ENCODE measurements at places on chromosomes 3 and 15. TPM values are rescaled to one million over a fixed set of nuclear protein-coding genes. Genes with fewer than 3 reads are reported as not detected.

DNA sequence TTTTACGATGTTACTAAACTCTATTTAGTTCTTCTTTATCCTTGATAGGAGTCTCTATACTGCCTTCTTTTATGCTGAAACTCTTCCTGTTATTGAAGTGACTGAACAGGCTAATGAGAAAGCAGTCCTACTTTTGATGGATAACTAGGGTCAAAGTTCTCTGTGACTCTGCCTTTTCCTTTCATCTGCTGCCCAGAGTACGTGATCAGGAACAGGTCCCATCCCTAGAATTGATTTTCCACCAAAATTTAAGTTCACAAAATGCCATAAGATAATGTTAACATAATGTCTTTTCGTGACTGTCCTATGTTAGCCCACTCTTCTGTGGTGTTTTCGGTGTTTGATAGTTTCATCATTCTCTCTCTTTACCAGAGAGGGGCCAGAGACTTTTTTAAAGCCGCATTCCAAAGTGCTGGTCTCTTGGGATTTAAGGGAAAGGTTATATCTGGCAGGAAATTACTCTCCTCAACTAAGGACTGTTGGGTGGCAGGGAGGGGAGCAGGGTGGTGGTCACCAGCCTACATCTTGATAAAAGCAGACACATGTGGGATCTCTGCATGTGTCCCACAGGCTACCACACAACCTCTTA is 50.3 kb upstream of the PLXND1 start:
- DNase-seq: no peak

GRCh38 chr15:83694536-83694935 is 40.6 kb downstream of the ADAMTSL3 start:
- no peak for DNase-seq

GRCh38 chr15:32721596-32721995 is 3.8 kb downstream of the GREM1 start:
- no peak for DNase-seq

DNA sequence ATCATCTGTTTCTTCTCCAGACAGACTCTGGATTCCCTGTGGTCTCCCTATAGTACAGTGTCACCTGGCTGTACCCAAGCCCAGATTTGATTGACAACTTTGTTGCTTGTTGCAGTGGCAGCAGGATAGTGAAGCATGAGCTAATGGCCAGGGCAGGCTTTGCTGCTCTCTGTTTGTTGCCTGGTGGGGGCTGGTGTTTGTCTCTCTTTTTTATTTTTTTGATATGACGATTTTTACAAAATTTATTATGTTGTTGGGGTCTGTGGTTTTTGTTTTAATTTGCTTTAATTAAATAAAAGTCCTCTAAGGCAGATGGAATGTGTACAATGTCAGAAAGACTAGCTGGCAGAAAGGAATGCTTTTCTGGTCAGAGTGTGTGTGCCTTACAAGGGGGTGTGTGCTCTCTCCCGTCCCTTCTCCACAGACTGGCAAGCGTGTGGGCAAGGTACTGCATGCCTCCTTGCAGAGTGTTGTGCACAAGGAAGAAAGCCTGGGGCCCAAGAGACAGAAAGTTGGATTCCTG is 15.2 kb upstream of the CLEC3B start:
- no peak for DNase-seq

DNA sequence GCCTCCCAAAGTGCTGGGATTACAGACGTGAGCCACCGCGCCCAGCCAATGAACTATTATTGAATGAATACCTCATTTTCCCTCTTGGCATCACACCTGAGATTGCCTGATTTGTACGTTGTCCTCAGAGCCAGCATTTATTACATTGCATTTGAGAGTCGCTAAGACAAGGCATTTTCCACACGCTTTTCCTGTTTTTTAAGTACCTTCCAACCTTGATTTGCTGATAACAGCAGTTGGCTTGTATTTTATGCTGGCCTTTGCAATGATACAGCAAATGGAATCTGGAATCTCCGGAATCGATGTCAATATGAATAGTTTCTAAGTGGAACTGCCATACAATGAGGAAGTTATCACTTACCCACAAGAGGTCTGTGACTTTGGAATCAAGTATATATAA is 15.7 kb upstream of the CNBP start:
- DNase-seq: no peak

DNA sequence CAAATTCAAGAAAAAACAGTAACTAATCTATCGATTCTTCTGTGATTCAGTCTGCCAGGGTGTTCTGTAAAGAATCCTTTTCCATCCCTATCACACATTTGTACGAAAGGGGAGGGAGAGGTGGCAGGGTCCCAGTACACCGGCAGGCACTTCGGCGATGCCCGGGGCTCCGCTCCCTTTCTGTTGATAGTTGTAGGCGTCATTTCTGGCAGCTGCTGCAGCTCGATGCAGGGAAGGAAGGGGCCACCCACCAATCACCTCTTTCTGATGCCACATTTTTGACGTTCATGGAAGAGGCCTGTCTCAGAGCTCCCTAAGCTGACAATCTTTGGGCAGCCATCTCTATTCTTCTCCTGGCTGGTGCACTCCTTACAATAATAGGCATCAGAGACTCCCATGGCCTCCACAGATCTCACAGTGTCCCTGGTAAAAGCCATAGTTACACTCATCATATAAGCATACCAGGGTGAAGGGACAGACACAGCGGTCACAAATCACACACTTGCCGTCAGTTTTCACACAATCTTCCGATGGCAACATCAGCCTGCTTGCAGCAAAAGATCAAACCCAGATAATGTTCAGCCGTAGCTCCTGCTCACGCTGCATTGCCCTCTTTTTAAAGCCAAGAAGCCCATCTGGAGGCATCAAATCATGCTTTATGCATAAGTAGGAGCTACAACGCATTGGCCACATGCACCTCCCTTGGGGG is 60.8 kb upstream of the ZBTB38 start:
- DNase-seq: no peak

- DNase-seq: no peak
Measured at GRCh38 chr3:122782804-122783203, 10.8 kb downstream of the HSPBAP1 start.

GRCh38 chr15:69725275-69725674 is 272.7 kb downstream of the RPLP1 start:
- no peak for DNase-seq

- no peak for DNase-seq
Measured at GRCh38 chr3:111803123-111803593, 55.9 kb upstream of the PHLDB2 start.

GRCh38 chr3:134797057-134797740 is 2.1 kb downstream of the EPHB1 start:
- no peak for DNase-seq

DNA sequence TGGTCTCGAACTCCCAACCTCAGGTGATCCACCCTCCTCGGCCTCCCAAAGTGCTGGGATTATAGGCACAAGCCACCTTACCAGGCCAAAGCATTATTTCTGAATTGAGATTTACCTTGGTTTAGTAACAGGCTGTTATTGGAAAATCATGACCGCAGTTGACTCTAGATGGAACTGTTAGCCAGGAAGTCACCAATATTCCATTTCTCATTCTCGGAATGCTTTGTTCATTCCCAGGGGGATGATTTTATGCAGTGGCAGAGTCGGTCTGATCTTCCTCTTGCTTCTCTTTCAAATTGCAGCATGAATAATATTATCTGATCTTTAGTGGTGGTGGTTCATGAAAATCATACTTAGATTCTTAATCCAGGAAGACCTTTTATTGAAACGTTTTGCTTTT is 195.5 kb upstream of the MBNL1 start:
- peak; percentile 40 for DNase-seq

DNA sequence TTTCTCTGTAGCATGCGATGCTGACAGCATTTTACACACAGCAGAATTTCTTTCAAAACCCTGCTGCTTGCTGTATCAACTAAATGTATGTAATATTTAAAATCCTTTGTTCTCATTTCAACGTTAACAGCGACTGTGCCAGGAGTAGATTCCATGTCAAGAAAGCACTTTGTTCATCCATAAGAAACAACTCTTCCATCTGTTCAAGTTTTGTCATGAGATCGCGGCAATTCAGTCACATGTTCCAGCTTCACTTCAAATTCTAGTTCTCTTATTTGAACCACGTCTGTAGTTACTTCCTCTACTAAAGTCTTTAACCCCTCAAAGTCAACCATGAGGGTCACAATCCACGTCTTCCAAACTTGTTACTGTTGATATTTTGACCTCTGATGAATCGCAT is 50.6 kb downstream of the SMARCC1 start:
- DNase-seq: peak; percentile 57

DNA sequence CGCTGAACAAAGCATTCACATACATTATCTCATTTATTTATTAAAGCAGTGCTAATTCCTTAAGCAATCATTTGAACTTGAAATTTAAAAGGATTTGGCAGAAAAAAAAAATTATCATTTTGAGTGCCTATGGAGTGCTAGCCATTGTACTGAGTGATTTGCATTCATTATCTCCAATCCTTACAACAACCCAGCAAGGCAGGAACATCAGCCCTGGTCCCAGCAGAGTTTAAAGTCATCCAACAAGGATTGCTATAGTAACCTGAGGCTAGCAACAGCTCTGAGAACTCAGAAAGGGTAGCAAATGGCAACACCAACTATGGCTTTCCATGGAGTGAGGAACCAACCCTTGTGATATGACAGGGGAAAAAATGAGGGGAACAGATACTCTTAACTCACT is 237.6 kb upstream of the SETMAR start:
- DNase-seq: no peak

GRCh38 chr15:28128031-28128430 is 28.9 kb upstream of the OCA2 start:
- DNase-seq: peak; percentile 34

DNA sequence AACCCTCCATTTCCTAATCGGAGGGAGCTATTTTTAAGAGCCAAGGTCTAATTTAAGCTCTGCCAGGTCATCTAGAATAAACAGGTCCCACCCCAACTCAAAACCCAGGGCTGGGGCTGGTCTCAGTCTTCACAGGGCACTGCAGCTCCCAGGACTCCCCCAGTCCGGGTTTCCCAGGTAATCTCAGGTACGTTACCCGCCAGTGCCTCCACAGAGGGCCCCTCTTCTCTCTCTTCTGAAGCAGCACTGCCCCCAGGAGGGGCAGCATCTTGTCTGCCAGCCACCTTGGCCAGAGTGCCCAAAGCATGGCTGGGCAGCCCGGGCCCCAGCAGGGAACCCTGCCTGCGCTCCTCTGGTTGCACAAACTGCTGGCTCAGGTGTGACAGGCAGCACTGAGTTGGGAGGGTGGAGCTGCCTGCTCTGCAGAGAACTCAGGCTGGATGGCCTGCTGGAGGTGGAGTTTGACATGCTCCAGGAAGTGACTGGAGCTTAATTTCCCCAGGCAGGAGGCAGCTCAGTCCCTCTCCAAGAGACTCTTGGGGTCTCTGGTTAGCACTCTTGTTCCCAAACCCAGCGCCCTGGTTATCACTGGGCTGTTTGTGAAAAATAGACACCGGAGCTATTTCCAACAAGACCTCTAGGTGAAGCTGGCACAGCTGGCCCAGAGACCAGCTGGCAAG is at the start of gene PLA2G4F:
Gene PLA2G4F (minus strand): TSS at position 394 of the 680 bp plus-strand sequence. CDS start 87 bp downstream, at position 307.
- DNase-seq: no peak

DNA sequence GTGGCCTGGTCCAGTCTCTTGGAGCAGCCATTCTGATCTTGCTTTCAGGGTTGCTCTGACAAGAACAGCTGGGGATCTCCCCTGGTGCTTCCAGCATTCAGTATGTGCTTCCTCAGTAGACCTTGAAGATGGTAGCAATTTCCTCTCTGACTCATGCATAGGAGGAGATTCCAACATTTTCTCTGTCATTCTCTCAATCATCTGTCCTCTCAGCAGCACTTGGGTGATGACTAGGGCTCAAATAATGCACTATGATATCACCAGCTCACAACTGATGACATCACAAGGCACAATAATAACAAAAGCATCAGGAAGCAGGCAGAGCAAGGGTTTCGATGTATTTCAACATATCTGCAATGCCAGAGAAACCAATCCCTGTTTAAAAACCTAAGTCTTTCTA is 52.7 kb downstream of the NFKBIZ start:
- DNase-seq: no peak

DNA sequence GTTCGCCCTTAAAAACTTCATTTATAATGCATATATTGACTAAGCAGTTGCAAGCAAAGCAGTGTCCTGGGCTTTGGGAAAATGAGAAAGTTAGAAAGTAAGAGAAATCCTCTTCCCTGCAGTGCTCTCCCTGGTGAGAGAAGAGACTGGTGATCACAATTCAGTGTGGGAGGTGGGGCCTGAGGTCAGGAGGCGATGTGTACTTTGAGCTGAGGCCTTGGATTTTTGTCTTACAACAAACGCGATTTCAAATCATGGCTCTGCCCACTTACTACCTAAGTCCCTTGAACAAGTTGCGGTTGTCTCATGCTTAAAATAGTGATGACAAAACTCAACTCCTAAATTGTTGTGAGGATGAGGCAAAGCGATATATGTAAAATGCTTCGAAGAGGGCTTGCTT is 316.3 kb upstream of the NECTIN3 start:
- no peak for DNase-seq

DNA sequence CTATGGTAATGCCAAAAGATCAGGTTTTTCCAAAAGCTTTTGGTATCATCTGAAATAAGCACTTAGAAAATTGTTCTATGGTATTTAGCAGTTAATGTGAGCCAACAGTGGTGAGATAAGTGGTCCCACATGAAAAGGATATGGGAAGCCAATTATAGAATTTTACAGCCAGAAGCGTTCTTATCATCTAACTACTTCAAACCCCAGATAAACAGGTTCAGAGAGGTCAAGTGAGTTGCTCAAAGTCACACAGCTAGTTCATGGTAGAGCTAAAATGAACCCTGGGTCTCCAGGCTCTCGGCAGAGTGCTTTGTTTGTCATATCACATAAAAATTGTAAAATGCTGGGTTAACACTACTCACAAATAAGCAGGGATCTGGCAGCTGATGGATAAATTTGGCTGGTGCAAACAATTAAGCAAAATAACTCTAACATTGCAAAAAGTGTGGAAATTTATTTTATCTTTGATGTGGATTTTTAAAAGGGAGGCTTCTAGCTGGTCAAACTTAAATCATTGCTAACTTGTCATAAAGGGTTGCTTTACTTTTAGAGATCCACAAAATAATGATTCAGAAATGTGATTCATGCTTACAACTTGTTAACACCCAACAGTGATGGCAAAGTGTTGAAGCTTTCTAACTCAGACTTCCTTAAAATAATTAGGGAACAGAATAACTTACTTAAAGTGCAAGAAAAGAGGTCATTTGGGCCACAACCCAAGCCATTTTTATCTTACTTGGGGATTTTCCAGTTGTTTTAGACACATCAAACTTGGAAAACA is 202.8 kb upstream of the TBC1D5 start:
- no peak for DNase-seq

GRCh38 chr15:68277131-68277602 is 378 bp upstream of the FEM1B start:
- peak; percentile 52 for DNase-seq

The WNT7A gene
- total RNA-seq: not detected

The RARRES1 gene
- total RNA-seq: 0.58 TPM

The TRPM1 gene
- total RNA-seq: 105 TPM

The SUSD5 gene
- 3.0 TPM for total RNA-seq

The KPNA1 gene
- total RNA-seq: 34.8 TPM

The OR5K2 gene
- total RNA-seq: not detected

Data from SK-MEL-5 (cell line).